ENCODE measurements at places on chromosomes 11 and 22.

DNA sequence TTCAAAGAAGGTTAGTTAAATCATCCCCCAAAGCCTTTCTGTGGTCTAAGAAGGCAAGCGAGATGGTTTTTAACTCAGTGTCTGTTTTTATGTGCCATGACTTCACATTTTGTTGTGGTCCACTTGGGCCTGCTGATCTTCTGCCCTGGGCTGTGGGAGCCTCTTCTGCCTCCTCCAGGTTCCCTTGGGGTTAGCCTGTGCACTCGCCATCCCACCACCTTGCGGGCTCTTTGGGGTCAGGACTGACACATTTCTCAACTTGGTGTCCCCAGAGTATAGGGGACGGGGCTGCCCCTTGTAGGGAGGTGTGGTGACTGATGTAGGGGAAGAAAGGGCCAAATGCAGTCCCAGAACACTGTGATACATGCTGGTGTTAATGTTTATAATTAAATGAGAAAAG lies 207.0 kb downstream of the TBC1D22A start:
- DNase-seq, result no peak

- no peak for DNase-seq
These were observed 67.2 kb downstream of the ADM start for GRCh38 chr11:10371926-10372641.

GRCh38 chr11:100769617-100770016 lies 82.5 kb downstream of the ARHGAP42 start:
- DNase-seq, result no peak

DNA sequence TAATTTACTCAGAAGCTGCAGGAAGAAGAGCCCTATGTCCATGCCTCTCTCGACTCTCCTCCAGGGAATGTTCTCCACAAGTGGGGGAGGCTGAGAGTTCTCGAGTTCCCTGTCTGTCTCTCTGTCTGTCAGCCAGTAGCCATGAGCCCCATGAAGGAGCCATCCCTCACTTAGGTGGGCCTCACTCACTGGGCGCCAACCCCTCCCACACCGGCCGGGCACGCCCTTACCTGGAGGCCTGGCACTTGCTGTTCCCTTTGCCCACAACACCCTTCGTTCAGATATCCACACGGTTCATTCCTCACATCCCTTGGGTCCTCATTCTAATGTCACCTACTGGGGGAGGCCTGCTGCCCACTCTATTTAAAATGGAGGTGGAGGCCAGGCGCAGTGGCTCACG lies 14.2 kb upstream of the IL10RA start:
- no peak for DNase-seq

DNA sequence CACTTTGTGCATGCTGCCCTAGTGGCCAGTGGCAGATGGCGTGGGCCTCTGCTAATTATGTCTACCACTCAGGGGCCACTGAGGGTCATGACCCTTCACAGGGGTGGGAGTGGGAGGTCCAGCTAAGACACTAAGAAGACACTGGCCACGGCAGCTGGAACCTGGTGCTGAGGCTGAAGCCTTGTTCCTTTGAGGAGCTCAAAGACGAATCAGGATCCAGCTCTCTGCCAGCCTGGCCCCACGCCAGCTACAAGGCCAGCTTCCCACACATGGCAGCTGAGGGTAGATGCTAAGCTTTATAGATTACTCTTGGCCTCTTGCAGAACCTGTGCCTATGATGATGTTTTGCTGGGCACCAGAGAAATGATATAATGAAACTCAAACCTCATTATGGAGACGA lies 226.3 kb downstream of the DSCAML1 start:
- no peak for DNase-seq

GRCh38 chr11:69132301-69132670 lies 23.4 kb upstream of the SMIM38 start:
- no peak for DNase-seq

DNA sequence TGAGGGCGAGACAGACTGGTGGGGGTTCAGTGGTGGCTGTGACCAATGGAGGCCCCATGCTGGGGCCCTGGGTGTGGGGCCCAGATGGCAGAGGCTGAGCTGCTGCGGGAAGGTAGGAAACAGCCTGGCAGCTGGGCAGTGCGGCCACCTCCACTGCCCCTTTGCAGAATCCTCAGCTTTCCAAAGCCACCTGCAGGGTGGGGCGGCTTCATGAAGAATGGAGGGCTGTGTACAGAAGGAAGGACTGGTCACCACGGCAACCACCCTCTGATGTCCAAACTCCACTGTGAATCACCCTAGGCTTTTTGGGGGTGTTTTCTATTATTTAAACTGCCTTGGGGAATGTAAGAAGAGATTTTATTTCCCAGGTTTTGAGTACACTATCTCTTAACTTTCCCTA lies 166.3 kb upstream of the NAV2 start:
- DNase-seq, result no peak

GRCh38 chr11:17781221-17781620 lies 46.6 kb downstream of the KCNC1 start:
- DNase-seq, result no peak
